ENCODE measurements at places on chromosomes 5 and 9.

DNA sequence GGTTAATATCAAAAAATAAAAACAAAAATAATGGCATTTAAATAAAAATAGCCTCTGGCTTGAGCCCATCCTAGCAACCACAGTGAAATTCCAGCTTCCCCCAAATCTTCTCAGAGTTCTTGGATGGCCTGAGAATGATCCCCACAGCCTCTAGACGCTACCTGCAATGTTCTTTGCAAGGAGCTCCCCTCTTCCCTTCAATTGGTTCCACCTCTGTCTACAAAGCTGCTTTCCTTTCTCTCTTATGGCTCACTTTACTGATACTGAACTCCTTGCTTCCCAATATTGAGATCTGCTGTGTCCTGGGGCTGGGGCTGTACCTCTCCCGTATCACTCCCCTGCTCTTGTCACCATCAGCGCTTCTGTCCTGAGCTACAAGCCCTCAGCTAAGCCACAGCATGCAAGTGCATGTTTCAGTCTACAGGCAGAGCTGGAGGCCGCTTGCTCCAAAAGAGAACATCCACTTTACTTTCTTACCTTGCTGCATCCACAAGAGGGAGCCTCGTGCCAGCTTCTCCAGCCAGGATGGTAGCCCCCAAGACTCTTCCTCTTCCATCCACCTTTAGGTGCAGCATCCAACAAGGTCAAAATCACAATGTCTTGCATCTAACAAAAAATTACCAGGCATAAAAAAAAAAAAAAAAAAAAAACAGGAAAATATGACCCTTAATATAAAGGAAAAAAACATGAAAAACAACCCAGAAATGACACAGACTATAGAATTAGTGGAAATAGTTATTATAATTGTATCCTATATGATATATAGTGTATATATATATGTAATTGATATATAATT is 57.4 kb upstream of the PRSS3 start:
- DNase-seq, result peak; percentile 58

- DNase-seq, result no peak
Measured at GRCh38 chr9:112009656-112010055, 113.0 kb downstream of the UGCG start.

GRCh38 chr5:138438724-138439476 is at the start of gene REEP2:
REEP2 (plus strand) TSS chr5:138439057; CDS start chr5:138439209, 152 bp downstream.
- DNase-seq, result peak; percentile 26

- no peak for DNase-seq
Measured at GRCh38 chr9:96174371-96174770, 127.6 kb downstream of the HSD17B3 start.

GRCh38 chr5:132549576-132549975 is 6.3 kb upstream of the IL5 start:
- no peak for DNase-seq

- no peak for DNase-seq
Measured at GRCh38 chr5:125725691-125726090, 697.5 kb upstream of the GRAMD2B start.

DNA sequence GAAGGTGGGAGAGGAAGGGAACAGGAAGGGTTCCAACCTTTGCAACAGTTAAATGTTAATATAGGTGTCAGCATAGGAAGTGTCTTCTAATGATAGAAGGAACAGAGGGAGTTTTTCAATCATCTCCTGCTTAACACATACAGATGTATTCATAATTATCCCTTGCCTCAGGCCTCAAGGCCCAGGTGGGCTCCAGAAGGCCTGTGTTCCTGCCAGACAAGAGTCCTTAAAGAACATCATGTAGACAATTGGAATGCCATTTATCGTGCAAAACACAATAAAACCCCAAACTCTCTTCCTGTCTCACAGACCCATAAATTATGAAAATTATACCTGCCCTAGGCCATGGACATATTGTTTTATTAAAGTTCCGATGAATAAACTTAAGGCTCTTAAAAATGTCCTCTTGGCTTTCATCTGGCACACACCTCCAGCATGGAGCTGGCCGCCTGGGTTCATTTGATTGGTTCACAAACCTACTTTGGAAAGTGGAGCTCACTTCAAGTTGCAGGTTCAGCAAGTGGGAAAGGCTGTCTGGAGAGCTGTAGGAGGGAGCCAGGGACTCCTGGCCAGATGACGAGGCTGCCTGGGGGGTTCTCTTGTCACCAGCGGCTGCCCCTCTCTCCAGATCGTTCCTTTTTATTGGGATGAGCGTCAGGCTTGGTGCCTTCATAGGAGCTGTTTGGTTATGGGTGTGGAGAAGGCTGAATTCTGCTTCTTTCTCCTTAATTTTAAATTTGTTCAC is 17.5 kb downstream of the SPRY4 start:
- DNase-seq, result no peak

GRCh38 chr5:179414459-179415261 is 69.4 kb upstream of the ADAMTS2 start:
- DNase-seq, result no peak

GRCh38 chr9:73527521-73527920 is 375.9 kb downstream of the ANXA1 start:
- no peak for DNase-seq

DNA sequence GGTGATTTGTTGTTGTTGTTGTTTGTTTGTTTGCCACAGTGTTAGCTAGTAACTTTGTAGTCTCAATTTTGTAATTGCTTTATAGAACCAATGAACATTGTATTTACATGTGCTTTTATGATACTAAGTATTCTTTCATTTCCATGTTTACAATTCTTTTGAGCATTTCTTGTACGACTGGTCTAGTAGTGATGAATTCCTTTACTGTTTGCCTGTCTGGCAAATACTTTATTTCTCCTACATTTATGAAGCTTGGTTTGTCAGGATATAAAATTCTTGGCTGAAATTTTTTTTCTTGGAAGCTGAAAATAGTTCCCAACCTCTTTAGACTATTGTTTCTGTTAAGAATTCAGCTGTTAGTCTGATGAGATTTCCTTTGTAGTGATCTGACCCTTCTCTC is 55.6 kb upstream of the SNCAIP start:
- no peak for DNase-seq

- DNase-seq, result peak; percentile 44
Measured at GRCh38 chr9:5459289-5459829, 9.0 kb downstream of the CD274 start.

GRCh38 chr5:159152876-159153275 is 53.2 kb upstream of the EBF1 start:
- DNase-seq, result no peak

- DNase-seq, result peak; percentile 10
Measured at GRCh38 chr9:19875291-19875920, 86.6 kb upstream of the SLC24A2 start.

GRCh38 chr5:39228596-39228995 is 9.2 kb upstream of the FYB1 start:
- no peak for DNase-seq

DNA sequence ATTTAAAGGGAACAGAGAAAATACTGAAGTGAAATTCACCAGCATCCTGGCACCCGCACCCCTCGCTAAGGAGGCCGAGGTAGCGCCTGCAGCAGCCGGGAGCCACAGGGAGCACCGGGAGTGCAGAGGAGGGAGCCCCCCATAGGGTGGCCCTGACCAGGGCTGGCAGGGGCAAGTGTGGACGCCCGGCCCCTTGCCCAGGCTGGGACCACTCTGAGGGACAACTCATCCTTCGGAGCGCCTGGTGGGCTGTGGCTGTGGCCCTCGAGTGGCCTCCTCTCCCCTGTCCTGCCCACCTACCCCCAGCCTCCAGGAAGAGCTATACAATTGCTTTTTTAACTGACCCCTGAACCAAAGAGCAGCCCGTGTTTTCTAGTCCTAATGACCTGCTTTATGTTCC is 47.0 kb downstream of the PLEKHG4B start:
- DNase-seq, result no peak

GRCh38 chr5:98042961-98043360 is 730.5 kb upstream of the RGMB start:
- no peak for DNase-seq

DNA sequence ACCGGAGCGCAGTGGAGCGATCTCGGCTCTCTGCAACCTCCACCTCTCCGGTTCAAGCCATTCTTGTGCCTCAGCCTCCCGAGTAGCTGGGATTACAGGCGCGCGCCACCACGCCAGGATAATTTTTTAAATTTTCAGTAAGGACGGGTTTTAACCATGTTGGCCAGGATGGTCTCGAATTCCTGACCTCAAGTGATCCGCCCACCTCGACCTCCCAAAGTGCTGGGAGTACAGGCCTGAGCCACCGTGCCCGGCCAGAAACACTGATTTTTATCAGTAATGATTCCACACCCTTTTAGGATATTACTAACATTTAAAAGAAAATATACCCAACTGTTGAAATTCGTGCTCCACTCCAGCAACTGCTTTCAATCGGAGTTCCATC is 464 bp upstream of the FAM151B start:
- no peak for DNase-seq

DNA sequence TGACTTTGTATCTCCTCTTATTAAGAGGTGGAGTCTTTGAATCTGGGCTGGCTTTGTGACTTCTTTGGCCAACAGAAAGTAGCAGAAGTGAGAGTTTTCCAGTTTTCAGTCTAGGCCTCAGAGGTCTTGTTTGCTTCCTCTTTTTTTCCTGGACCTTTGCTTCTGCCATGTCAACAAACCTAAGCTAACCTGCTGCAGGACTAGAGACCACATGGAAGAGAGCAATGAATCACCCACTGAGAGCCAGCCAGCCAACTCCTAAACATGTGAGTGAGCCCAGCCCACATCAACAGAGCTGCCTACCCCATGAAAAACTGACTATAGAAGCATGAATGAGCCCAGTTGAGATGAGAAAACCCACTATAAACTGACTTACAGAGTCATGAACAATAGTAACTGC is 29.9 kb downstream of the MRPL22 start:
- DNase-seq, result peak; percentile 12

DNA sequence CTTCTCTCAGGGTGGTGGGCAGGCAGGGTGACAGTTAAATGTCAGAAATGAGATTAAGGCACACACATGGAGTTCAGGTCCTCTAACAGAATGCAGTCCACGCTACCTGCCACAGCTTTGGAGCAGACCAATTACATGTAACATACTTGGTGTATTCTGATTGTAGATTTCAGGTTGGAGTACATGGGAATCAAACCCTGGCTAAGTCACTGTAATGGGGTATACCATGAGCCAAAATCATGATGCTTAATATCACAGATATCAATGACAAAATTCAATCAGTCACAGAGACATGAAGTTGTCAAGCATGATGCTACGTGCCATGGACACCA is 48.9 kb downstream of the MEF2C start:
- DNase-seq, result no peak

DNA sequence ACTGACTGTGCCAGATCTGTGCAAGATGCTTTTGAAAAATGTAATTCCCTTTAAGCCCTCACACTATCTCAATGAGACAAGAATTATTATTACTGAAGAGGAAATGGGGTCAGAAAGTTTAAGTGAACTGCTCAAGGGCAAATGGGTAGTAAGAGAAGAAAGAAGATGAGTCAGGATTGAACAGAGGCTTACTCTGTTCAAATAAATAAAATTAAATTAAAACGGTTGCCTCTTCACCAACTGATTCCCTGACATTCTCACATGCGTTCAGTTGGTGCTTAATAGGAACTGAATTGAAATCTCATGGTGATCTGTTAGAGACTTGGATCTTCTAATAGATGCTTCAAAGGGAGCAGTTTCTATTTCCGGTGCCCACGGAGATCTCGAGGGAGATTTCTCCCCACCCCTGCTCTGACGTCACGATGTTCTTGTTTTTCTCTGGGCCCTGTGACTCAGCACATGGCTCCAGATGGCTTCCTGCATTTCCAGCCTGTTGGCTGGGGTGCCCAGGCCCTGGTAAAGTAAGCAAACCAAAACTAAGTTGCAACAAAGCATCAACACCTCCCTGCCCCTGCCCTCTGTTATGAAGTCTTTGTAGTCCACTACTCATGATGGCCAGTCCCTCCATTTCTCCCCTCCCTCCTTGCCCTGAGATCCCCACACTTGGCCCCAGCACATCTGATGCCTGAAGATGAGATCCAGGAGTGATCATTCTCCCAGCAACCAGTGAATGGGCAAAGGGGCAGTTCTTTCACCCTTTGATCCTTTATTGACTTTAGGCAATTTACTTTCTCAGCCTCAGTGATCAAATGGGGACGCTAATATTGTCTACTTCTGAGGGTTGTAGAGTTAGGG is 106.1 kb upstream of the CPEB4 start:
- DNase-seq, result peak; percentile 68

DNA sequence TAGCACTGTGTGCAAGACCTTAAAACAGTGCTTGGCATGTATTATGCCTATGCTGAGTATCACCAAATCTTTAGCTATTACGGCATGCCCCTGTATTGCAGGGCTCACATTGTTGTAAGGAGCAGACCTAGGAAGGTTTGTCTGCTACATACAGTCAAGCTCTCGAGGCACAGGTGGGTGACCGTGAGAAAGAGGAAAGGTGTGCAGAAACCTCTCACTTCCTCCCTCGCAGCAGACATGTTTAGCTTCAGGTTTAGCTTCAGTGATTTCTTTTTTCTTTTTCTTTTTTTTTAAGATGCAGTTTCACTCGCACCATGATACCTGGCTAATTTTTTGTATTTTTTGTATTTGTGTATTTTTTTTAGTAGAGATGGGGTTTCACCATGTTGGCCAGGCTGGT is 275.8 kb upstream of the RIOK2 start:
- no peak for DNase-seq

DNA sequence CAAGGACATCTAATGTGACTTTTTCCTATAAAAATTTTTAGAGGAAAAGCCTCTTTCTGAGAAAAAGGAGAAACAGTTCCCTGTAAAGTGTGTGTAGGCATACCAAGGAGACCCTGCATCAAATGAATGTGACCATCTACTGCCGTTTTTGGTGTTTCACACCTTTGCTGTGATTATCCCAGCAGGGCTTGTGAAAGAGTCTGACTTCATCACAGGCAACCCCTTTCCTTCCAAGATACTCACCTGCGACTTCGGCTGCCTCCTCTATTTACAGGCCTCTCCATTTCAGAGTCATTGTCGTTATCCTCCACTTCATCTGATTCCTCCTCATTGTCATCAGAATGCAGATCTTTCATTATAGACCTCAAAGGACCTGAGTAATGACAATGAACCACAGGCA is 259.1 kb downstream of the MLLT3 start:
- no peak for DNase-seq

DNA sequence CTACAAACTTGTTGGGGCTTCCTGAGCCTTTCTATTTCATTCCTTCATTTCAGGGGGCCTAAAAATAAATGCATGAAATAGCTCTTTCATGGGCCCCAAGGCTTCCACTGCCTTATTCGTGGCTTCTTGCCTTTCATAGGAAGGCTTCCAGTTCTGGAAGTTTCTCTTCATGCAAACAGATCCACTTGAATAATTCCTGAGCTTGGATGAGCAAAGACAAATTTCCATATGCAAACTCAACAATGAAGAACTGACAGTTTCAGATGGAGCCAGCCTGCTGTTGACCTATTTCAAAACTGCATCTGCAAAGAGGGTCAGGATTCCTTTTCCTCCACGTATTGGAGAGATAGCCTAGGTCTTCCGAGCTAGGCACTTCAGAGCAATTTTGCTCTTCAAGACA is 142.1 kb downstream of the MLLT3 start:
- no peak for DNase-seq

- no peak for DNase-seq
Measured at GRCh38 chr5:38678076-38678475, 121.6 kb upstream of the LIFR start.
